ENCODE measurements at places on chromosomes 6 and 20.

- DNase-seq = no peak
Observed at GRCh38 chr6:99613409-99613704, 6.7 kb downstream of the PRDM13 start.

GRCh38 chr6:46651006-46651405 is 1.6 kb downstream of the CYP39A1 start:
- peak; percentile 72 for DNase-seq

DNA sequence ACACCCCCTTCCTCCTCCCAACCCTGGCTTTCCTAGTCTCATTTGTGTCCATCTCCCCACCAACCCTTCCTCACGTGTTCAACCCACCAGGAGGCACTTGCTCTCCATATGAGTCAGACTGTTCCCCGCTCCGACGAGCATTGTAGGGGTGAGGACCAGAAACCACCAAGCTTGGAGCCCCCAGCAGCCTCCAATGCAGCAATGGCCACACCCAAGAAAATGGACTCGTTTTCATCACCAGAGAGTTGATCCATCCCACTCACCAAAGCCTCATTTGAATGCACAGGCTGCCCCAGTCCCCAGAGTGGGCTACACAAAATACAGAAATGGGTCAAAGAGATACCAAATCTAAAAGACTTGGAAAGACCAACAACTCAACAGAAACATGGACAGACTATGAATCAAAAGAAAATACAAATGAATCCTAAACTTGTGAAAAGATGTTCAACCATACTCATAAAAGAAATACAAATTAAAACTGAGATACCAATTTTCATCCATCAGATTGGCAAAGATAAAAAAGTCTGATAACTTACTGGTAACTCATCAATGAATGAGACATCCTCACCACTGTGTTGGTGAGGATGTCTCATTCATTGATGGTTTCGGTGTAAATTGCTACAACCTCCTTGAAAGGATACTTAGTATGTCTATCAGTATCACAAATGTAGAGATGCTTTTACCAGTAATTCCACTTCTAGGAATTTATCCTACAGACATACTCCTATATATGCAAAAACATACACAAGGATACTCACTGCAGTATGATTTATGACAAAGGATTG is 68.1 kb downstream of the TRERF1 start:
- no peak for DNase-seq

DNA sequence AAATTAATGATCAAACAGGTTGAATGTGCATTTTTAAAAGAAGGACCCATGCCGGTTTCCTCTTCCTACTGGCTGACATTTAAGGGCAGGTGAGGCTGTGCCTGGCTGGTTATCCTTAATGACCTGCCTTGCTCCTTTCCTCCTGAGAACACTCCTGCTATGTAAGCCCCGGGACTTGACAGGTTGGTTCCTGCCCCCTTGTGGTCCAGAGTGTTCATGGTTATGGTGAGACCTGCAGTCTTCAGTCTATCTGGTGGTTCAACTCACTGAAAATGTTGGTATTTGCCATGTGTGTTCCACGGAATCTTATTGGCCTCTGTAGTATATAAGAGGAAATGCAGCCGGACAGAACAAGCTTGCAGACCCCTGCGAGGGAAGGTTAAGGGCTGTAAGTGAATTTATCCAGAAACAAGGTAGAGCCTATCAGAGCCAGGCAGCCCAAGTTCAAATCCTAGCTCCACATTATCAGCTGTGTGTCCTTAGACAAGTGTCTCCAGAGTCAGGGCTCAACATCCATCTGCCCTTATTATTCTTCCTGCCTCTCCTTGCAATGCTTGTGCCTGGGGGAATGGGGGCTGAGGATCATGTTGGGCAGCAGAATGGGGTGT is 5.2 kb upstream of the BPIFA3 start:
- DNase-seq = peak; percentile 8

- no peak for DNase-seq
Observed at GRCh38 chr6:69555088-69555638, 241.6 kb downstream of the LMBRD1 start.

DNA sequence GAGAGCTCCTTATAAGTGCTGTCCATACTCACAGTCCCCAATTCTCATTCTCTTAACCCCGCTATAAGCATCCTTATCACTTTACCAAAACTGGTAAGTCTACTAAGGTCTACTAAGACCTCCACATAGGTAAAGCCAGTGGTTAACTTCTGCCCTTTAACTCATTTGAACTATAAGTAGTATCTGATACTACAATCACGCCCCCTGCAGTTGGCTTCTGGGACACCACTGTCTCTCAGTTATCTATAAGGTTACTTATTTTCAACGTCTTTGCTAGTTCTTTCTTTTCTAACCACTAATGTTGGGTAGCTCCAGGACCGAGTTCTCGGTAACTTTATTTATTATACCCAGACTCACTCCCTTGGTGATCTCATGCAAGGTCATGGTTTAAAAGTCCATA is 142.6 kb downstream of the ARHGAP18 start:
- peak; percentile 39 for DNase-seq

DNA sequence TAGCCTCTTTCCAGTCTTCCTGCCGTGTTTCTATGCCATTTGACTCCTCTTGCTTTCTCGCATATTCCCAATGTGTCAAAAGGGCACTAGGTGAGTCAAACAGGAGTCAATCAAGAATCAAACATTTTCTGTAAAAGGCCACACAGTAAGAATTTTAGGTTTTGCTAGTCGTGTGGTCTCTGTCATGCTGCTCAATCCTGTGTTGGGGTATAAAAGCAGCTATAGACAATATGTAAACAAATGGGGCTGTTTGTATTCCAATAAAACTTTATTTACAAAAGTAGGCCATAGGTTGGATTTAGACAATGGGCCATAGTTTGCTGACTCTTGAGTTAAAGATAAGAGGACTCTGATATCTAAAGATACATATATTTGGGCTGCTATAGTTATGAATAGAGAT is 235.4 kb upstream of the BTBD3 start:
- DNase-seq = no peak

GRCh38 chr6:52089758-52090348 is 2.4 kb upstream of the PKHD1 start:
- DNase-seq = no peak

DNA sequence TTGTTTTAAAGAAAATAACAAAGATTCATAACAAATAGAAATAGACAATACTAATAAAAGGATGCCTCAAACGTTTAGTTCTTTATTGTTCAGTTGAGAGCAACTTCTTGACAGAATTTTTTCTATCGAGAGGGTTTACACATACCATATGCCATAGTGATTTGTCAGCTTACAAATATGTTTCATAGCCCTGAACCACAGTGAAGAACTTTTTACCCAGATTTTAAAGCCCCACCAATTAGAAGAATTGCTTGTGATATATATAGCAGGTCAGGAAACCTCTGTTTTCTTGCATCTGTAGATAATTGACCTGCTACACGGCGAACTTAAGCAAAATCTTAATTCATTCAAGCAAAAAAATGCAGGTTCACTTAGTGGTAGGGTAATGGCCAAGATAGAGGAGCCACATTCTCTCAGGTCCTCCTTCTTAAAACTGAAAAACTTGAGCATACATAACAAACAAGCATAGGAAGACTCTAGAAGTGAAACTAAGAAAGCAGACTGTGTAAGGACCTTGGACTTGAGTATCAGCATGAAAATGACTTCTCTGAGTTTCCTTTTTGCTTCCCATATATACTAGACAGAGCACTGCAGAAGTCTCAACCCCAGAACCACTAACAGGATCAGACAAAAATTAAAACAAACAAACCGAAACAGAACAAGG is 39.5 kb downstream of the CRISP1 start:
- peak; percentile 4 for DNase-seq

- DNase-seq = peak; percentile 43
Observed at GRCh38 chr6:55980627-55981211, 105.3 kb upstream of the BMP5 start.

GRCh38 chr6:136351518-136352110 is 62.0 kb upstream of the BCLAF1 start:
- DNase-seq = no peak

- DNase-seq = no peak
Observed at GRCh38 chr20:62951143-62951895, 1.2 kb upstream of the SLC17A9 start.

DNA sequence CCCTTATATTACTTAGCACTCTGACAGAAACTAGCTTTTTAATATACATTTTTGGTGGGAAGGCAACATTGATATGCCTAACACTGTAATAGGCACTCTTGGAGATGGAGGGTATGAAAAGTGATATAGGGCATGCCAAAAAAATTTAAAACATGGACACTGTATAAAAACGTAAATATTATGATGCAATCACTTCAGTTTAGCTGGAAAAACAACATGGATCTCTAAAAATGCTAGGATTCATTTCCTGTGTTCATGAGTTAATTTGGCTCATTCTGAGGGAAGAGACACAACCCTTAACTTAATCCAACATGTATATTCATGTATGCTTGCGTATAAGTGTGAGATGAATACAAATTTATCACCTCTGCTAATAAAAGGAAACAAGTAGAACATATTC is 157.3 kb upstream of the TFAP2D start:
- no peak for DNase-seq

- no peak for DNase-seq
Observed at GRCh38 chr20:36793294-36794115, 19.9 kb upstream of the DSN1 start.

DNA sequence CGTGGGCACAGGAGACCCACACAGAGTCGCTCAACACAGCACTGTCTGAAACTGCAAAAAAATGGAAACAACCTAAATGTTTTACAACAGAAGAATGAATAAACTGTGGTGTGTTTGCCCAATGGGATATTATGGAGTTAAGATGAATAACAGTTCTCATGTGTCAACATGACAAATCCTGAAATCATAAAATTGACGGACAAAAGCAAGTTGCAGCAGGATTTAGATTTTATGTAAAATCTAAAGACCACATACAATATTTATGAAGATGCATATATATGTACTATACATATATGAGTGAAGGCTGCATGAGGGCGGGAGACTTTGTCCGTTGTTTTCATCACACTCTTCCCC is 79.7 kb downstream of the GRM4 start:
- no peak for DNase-seq

GRCh38 chr6:97133067-97133466 is 149.9 kb downstream of the MMS22L start:
- DNase-seq = no peak

DNA sequence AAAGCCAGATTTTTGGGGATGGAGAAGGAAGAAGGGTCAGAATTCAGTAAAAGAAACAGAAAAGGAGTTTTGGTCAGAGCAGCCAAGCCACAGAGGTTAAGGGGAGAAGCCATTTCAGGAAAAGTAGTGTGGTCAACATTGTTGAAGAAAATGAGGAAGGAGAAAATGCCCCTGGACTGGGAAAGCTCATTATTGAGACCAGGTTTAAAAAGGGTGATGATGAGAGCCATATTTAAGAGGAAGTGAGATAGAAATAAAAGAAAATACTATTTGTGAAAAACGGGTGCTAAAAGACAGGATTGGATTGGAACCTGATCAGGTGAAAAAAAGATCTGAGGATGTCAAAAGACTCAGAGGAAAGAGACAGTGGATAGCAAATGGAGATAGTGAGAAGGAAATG is 75.8 kb downstream of the CEP162 start:
- DNase-seq = no peak

- DNase-seq = peak; percentile 78
Observed at GRCh38 chr6:45421709-45422502, 44.2 kb upstream of the SUPT3H start.

- DNase-seq = no peak
Observed at GRCh38 chr20:24723647-24724352, 225.3 kb upstream of the CST7 start.

DNA sequence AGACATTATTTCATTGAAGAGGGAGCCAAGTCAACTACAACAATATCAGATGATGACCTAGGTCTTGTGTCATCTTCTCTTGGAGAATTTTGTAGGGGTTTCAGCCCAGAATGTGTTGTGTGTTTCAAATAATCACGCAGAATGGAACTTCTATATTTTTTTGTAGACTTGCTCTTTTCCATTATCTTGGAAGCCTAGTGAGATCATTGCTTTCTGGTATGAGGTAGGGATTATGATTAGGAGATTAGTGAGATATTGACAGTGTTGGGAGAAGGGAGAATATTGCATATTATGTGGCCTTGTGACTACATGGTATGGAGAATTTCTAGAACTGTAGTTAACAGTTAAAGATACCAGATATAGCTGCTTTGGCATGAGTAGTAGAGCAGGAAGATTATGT is 423.6 kb upstream of the PLCB4 start:
- DNase-seq = no peak

DNA sequence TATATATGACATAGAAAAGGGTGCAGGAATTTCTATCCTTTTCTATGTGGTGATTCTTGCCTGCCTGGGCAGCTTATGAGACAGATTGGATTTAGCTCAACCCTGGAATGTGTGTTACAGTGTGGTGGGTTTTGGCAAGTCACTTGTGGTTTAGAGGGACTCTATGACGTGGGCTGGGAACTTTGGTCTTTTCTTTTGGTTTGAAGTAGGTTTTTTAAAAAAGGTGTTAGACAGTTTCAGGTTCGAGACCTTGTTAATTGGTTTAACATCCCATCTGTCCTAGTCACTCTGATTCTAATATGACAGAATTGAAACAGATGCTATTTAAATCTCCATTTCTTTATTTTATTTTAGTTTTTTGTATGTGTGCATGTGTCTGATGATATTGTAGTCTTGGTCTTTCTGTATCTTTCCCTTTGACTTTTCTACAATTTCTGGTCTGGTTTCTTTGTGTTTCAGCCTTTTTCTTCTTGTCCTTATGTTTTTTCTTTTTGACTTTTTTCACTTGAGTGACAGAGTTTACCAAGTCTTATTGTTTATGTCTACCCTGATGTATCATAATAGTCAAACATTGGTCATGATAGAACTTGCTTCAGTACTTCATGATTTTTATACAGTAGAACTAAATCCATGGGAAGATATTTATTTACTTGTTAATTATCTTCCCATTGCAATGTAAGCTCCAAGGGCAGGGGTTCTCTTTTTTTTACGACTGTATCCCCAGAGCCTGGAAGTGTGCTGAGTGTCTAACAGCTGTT is 174.3 kb downstream of the CDKAL1 start:
- no peak for DNase-seq

- no peak for DNase-seq
Observed at GRCh38 chr6:41022294-41022693, 16.7 kb downstream of the UNC5CL start.

- peak; percentile 32 for DNase-seq
Observed at GRCh38 chr6:19757036-19757435, 80.1 kb upstream of the ID4 start.

DNA sequence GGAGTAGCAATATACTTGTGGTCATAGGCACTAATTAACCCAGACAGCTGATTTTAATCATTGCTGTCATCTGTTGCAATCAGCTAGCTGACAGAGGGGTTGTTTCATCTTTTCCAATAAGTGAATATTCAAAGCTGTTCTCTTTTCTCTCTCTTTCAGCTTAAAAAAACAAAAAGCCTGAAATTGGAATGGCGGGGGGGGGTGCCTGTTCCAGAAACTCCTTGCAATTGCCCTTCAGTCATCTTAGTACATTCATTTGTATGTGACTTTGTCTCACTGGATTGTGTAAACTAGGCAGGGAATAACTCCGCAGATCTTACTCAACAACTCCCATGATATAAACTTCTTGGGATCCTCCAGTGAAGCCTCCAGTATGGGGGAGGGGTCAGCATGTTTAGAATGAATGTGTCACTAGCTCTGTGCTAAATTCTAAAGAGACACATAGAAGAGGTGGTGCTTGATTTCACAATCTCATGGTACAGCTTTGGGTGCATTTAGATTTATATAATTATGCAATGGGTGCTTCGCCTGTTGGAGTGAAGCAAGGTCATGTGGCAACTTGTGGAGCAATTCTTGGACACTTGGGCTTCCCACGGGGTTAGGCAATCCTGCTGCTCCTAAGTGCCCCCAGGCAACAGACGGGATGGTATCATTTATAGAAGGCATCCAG is 40.1 kb downstream of the SLC24A3 start:
- DNase-seq = peak; percentile 96

GRCh38 chr20:43821795-43822194 is 92.9 kb upstream of the TOX2 start:
- DNase-seq = no peak
